ENCODE measurements at places on chromosomes 6 and 20.

- DNase-seq: no peak
Measured at GRCh38 chr6:108570517-108570916, 9.8 kb downstream of the FOXO3 start.

DNA sequence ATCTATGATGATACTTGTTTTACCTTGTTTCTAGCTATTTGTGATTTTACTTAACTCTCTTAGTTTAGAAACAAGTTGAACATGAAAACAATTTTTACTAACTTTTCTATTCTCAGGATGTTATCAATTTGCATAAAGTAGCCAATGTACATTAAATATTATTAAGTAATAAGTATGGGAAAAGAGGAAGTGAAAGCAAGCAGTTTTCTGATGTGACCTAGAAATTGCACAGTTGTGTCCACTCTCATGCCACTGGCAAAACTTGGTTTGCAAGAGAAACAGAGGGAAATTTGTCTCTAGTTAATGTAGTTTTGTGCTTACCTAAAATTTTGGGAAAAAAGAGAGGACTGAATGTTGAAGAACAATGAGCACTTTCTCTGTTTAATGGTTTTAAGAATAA, 19.2 kb upstream of the TSPYL1 start:
- DNase-seq: no peak

DNA sequence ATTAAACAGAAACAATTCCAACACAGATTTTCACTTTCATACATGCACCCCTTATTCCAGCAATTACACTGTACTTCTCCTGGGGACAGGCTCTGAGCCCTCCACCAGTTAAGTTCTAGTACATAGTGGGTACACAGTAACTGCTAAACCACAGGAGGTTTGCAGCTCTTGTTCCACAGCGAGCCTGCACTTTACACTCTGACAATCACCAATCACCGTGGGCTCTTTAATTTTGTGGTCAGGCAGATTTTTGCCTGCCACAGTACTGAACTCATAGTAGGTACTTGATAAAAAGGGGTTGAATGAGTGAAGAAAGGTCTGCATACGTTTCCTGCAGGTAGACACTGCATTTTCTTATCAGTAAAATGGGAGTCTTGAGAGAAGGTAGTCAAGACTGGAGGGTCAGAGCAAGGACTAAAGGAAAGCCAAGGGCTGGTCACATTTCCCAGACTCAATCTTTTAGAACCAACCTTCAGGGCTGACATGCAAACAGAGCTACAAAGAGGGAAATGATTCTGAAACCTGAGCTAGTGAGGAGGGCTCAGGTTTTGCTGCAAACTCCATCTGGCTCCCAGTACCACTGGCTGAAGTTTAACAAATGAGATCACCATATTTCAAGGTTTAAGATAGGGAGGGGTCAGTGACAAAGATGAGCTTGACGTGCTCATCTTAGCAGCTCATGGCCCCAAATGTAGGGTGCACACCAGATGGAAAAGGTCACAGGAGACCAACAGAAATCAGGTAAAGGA, 404.6 kb downstream of the BTBD9 start:
- DNase-seq: no peak

GRCh38 chr20:8656335-8656734, 412.6 kb upstream of the PLCB4 start:
- no peak for DNase-seq

DNA sequence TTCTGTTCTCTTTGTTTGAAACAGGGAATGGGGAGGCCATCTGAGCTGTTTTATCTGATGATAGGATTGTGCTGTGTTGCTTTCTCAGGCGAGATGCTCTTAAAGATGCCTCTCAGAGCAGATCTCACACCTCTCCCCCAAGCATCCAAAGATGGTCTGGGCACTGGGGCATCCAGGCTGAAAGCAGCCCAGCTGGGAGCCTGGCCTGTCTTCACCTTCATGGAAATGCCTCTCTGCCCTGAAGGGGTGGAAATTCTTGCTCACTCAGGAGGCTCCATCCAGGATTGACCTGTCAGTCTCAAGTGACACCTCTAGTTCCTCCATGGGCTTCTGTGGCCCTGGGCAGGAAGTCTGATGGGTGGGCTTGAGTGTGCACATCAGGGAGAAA, 86.4 kb downstream of the TCP11 start:
- no peak for DNase-seq

- DNase-seq: no peak
Measured at GRCh38 chr20:41586772-41587171, 31.4 kb downstream of the CHD6 start.

DNA sequence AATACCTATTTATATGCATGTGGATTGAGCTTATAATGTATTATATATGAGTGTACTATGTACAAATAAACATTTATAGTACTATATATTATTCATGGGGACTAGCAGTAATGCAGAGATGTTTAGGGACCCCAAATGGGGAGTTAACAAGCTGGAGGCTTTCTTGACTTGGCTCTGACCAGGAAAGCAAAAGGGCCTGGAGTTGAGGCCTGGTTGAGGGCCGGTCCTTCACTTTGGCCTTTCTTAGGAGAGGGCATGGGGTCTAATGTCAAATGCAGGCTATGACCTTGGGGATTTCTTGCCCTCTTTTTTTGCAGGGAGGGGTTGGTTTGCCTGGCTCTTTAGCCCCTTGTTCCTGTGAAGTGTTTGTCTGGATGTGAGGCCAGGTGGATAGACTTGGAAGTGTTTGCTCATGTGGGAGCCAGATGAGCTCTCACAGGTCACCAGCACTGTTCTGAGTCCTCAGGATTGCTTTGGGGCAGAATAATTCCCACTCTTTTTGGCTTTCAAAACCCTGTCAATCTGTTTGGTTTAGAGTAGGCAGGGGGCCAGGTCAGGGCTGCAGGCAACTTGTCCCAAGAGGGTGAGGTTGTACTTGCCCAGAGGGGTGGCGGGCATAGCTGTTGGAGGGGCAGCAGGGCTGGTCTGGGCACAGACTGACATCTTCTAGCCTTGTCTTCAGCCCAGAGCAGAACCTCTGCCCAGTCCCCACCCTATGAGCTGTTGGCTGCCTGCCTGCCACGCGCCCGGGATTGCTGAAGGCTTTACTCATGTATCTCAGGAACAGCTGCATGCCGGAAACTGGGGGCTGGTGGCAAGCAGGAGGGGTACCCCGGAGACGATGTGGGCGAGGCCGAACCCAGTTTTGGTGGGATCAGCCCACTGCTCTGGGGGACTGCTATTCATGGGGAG, 14.6 kb downstream of the TJAP1 start:
- DNase-seq: no peak

DNA sequence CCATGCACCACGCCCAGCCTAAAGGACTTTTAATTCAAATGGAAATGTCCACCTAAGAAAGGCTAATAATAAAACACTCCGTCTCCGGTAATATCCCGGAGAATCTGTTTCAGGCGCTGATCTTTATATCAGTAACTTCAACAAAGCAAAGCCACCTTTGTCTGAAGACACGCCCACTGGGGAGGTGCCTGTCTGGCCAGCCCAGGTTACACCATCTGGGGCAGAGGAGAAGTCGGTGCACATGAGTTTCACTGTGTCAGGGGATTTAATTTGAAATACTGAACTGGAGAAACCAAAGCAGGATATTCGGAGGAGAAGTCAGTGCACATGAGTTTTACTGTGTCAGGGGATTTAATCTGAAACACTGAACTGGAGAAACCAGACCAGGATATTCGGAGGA, 9.4 kb downstream of the SERPINB6 start:
- DNase-seq: no peak

GRCh38 chr6:28125401-28125800, 992 bp downstream of the ZSCAN16 start:
- DNase-seq: no peak

GRCh38 chr6:7787137-7787608, 61.3 kb downstream of the BMP6 start:
- DNase-seq: no peak

DNA sequence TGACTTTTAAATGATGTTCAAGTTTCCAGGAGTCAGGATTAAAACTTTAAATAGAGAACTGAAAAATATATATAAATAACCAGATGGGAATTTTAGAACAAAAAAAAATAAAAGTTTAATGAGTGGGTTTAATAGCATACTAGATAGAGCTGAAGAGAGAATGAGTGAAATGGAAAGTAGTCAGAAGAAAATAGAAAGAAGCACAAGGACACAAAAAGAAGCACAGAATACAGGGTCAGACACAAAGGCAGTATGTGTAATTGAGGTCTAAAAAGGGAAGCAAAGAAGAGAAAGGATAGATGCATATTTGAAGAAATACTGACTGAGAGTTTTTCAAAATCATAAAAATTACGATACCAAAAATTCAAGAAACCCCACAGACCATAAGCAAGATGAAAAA, 159.8 kb upstream of the FERMT1 start:
- DNase-seq: no peak

DNA sequence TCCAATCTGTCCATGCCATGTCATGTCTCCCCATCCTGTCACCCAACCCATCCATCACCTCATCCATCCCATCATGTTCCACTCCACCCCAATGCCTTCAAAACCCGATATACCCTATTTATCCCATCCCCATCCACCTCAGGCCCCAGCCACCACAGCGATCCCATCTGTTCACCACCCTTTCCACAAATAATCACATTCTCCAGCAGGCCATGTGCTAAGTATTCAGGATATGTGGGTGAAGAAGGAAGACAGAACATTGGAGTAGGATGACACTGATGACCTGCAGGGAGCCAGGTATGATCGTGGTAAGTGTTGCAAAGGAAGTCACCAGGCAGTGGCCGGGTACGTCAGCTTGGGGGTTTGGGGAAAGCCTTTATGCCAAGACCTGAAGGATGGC, 48.8 kb downstream of the NPEPL1 start:
- no peak for DNase-seq

GRCh38 chr6:116666869-116667268, 1.7 kb downstream of the ZUP1 start:
- DNase-seq: no peak

DNA sequence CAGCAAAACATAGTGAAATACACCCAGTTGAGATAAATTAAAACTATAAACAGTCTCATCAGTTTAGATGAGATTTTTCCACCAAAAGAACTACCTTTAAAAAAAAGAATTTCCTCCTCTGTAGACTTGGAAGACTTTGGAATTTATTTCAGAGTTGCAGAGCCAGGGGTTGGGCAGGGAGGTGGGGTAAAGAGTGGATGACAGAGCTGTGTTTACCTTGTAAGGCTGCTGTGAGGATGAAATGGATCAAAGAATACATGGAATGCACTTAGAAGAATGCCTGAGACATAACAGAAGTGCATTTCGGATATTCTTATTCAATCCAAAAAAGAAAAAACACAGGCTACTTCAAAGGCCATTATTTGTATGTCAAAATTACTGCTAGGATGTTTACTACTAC, 6.4 kb upstream of the LY86 start:
- no peak for DNase-seq

DNA sequence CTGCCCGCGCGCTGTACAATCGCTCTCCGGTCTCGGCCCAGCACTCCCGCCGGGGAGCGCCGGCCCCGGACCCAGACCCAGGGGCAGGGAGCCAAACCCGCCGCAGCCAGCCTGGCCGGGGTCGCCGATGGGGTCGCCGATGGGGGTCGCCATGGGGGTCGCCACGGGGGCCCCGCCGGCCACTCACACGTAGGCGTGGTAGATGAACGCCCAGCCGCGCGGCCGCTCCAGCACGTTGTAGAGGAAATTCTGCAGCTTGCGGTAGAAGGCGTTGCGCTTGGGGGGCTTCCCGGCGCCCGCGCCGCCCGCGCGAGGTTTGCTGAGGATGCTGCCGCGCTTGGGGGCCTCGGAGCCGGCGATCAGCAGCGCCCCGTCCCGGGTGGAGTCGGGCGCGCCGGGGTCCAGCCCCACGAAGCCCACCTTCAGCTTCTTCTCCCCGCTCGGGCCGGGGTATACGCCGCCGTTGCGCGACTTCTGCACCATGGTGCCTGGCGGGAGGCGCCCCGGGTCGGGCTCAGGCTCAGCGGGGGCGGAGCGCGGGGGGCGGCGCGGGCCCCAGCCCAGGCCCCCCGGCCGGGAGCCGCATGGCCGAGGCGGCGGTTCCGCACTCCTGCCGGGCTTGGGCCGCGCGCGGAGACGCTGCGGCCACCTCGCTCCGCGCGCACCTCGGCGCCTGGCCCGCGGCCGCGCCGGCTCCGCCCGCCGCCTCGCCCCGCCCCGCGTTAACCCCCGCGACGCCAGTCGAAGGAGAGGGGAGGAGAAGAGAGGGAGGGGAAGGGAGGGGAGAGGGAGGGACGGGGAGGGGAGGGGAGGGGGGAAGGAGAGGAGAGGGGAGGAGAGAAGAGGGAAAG, at the start of gene KCNQ2:
Gene KCNQ2, minus strand, starts transcription at position 675 of the 851 bp plus-strand sequence. Its CDS starts 192 bp downstream, at position 483.
- DNase-seq: no peak

DNA sequence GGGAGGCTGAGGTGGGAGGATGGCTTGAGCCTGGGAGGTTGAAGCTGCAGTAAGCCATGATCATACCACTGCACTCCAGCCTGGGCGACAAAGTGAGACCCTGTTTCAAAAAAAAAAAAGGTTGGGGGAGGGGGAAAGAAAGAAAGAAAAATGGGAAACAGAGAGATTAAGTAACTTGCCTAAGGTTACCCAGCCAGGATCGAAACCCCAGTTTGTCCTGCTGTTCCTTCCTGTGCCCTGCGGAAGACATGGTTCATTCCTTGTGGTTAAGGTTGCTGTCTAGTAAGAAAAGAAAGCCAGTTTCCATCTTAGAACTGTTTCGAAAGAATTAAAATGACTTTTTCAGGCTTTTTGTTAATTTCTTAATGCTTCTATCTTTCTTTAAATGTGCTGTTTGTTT, 29.8 kb downstream of the C6orf89 start:
- no peak for DNase-seq

DNA sequence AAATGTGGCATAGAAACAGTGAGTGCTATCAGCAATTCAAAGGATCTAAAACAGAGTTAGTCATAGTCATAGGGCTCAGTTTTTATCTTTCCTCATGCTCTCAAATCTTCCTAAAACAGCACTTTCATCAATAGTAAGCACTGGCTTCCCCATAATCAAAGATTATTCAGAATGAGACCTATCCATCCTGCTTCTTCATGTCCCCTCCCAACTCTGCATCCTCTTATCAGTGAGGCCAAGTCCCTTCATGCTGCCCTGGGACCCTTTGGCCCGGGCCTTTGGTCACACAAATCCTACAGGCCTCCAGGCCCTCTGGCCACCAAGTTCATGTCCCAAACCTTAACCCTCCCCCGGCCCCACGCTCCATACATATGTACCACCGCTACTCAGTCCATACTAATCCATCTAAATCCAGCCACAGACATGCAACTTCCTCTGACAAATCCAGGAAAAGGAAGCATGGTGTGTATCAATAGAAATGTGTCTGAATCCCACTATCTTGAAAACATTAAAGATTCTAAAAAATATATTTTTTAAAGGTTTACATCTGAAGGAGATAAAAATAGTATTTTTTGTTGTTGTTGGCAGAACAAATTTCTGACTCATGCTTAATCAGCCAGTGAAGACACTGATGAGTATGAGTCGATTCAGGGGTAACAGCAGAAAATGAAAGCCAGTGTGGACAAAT, 143.5 kb downstream of the PDE7B start:
- DNase-seq: no peak

GRCh38 chr20:56268536-56268935, 20.0 kb downstream of the MC3R start:
- no peak for DNase-seq
